ENCODE measurements at places on chromosomes 5 and 9.

- no peak for DNase-seq
These were observed 90.3 kb upstream of the MOCS2 start for GRCh38 chr5:53199882-53200281.

DNA sequence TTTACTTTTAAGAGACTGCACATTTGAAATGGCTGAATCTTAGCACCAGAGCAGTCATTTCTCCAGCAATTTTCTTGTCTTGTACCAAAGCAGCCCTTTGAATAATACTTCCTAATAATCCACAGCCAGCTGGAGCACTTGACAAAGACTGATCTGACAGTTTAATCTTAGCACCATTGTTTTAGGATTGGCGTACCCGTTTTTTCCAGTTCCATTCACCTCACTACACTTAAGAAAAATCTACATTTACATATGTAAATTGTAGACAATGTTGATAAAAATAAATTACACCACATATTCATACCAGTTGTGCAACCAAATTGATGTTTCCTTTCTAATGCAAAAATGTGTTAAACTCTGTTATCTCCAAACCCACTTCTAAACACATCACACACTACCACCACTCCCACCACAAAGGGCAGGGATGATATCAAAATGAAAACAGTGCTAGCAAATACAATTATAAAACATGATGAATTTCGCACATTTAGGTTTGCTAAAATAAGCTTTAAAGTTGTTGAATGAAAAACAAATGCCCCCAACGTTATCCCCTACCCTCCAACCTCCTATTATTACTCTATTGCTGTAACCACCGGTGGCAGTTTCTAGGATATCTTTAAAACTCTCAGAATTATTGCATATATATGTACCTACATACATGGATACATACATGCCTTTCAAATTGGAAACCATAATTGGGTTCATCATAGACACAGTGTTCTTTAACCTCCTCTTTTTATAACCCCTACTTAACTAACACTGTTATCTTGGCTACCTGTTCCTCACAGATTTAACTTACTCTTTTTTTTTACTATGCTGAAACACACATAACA is 21.5 kb downstream of the SERINC5 start:
- DNase-seq = no peak

GRCh38 chr5:157710882-157711281 is 20.3 kb upstream of the THG1L start:
- DNase-seq = no peak

DNA sequence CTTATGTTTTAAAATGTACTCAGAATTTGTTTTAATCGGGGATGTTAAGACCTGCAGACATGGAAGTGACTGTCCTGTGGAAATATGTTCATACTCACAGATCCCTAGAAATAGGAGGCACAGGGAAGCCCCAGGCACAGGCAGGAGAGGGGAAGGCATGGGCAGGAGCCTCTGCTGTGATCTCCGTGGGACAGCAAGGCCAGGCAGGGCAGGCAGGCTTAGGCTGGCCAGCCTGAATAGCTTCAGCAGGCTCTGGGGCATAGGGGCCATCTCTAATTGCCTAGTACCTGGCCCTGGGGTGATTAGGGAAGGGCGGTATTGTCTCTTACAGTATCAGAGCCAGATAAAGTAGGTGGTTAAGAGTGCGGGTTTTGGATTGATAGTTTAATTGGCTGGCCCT is 59.8 kb upstream of the PLEKHG4B start:
- no peak for DNase-seq

GRCh38 chr5:37208883-37209797 is 40.0 kb downstream of the CPLANE1 start:
- peak; percentile 75 for DNase-seq

- peak; percentile 73 for DNase-seq
These were observed 722 bp downstream of the TBC1D9B start for GRCh38 chr5:179906795-179907555.

DNA sequence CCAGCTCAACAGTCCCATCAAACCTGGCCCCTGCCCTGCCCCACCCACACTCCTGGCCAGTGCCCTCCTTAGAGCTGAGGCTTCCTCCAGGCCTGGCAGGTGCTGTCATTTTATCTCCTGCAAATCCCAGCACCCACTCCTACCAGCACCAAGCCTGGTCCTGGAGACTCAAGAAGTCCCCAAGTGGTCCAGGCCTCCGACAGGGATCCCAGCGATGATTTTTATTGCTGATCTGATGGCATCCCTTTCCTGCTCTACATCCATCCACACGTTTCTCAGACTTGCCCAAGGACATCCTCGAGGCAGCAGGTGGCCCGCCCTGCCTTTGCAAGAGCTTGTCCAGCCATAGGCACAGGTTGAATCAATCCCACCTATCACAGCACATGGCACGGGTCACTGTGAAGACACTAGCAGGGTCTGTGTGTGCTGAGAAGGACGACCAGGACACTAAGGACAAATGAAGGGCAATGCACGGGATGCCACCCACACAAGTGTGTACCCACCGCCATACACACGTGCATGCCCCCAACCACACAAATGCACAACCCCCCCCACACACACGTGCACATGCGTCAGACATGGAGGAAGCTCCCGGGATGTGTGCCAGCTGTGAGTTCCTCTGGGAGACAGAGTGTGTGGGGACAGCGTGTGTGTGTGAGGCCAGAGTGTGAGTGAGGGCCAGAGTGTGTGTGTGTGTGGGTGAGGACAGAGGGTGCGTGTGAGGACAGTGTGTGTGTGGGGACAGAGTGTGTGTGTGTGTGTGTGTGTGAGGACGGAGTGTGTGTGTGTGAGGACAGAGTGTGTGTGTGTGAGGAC is 62.4 kb upstream of the UBAC1 start:
- DNase-seq = no peak

DNA sequence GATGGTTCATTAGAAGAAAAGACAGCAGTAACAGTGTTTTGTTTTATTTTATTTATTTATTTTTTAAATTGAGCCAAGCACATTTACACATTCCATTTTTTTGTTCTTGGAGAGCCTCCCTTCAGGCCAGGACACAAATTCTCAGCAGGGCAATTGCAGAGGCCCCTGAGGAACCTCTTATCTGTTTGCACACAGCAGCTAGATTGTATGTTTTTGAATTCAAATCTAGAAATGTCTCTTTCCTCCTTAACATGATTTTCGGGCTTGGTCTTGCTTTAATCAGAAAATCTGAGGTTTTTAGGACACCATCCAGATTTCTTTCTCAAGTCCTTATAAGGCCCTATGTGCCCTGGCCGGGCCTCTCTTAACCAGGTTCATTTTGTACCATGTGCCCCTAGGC is 76.0 kb downstream of the PRR16 start:
- DNase-seq = no peak

DNA sequence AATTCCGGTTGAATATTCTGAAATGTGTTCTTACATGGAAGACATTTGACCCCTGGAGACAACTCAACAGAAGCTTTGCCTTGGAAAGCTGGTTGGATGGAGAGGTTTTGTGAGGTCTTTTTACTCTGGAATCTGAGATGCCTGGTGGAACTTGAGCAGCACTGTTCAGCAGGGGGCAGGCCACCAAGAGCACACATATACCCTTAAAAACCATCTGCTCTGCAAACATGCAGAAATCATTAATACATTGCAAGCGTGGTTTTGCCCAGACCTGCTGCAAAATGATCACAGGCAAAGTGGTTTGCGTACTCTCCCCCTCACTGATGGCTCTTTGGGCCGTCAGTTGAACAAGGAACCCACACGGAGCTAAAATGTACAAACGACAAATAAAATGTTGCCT is 32.8 kb upstream of the DAP start:
- DNase-seq = no peak

GRCh38 chr9:512555-513272 is 298.0 kb downstream of the DOCK8 start:
- no peak for DNase-seq

- DNase-seq = no peak
These were observed 10.5 kb upstream of the ADGRV1 start for GRCh38 chr5:90548069-90548593.

Measured in activated CD4-positive, alpha-beta T cell treated with anti-CD3 and anti-CD28 coated beads, Interleukin-2, amount 10 ng/mL, durations not matched to agents 24 days and 14 days (primary cell).